NCI-H1092 treated with DMSO at 0.1 percent for 48 hours (cell line): ENCODE measurements at places on chromosomes 2 and 18.

GRCh38 chr18:37986665-37987064, 421.1 kb upstream of the CELF4 start:
- DNase-seq, result no peak

- no peak for DNase-seq
Measured at GRCh38 chr2:109371481-109372170, 242.1 kb downstream of the SEPTIN10 start.

GRCh38 chr2:193847130-193847529, 1652.4 kb upstream of the TMEFF2 start:
- no peak for DNase-seq

DNA sequence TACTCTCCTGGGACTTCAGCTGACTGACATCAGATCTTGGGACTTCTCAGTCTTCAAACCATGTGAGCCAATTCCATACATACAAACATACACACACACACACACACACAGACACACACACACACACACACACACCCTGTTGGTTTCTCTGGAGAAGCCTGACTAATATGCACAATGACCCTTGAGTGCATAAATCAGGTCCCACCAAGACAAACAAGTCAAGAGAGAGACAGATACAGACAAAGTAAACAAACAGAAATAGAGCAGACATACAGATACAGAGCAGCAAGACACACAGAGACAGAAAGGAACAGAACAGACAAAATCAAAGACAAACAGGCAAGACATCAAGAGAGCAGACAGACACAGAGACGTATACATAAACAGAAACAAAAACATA, 43.8 kb upstream of the DDX18 start:
- DNase-seq, result no peak

DNA sequence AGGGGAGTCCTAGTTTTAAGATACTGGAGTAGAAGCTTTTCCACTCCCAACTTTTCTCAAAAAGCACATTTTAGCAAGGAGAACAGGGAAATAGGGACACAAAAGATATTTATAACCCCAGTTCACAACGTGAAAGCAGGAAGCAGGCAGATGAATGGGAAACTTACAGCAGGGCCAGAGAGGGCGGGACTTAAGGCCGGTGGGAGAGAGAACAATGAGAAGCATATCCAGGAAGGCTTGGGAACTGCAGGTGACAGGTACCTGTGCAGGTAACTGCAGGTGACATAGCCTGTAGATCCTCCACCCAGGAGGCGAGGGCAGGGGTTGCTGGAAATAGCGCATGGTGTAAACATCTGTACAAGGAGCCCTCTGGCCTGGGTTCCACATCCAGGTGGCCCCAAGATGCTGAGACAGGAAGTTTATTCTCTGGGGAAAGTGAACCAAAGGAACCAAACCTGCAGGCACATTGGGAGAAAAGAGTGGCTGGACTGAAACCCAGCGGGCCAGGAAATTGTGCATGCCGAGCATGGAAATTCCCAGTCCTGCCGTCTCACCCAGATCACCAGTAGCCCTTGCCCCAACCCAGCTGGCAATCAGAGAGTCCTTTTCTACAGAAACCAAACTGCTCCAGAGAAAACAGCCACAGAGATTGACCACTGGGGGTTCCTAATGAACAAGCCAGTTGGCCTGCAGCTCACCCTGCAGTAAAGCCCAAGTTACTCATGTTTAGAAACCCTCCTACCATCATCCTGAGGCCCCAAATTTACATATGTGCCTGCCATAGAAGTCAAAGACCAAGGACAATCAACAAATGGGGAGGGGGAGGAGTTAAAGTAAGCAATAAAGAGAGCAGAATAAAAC, 24.3 kb upstream of the COL6A3 start:
- DNase-seq, result peak; percentile 6

DNA sequence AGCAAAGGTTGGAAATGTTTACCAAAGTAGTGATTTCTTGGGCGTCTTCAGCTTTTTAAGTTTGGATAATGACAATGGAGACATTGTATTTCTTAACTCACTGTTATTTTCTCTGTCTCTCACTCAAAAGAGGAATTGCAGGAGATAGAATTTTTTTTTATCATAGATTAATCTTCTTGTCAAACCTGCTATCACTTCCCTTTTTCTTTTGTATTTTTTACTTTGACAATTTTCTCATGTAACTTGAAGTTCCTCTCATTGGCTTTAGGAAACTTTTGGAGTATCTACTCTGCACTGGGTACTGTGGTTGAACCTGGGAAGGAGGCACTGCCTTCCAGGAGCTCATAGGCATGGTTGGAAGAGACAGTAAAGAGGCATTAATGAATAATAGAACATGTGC, 489.1 kb downstream of the CNTNAP5 start:
- DNase-seq, result no peak

GRCh38 chr2:47206181-47206580, 51.1 kb upstream of the STPG4 start:
- no peak for DNase-seq

- no peak for DNase-seq
Measured at GRCh38 chr2:28082131-28082530, 191.6 kb downstream of the BABAM2 start.

GRCh38 chr2:203973676-203974075, 37.1 kb downstream of the ICOS start:
- DNase-seq, result no peak

- no peak for DNase-seq
Measured at GRCh38 chr2:206071807-206072206, 14.2 kb downstream of the INO80D start.

GRCh38 chr18:48670751-48671560, 132.1 kb downstream of the CTIF start:
- DNase-seq, result peak; percentile 11

- no peak for DNase-seq
Measured at GRCh38 chr2:55120634-55121359, 70.5 kb upstream of the RTN4 start.

- peak; percentile 20 for DNase-seq
Measured at GRCh38 chr2:232667989-232668583, 29.0 kb upstream of the GIGYF2 start.
